MG63 (cell line): ENCODE measurements at places on chromosomes 2 and 18. TPM values are rescaled to one million over a fixed set of nuclear protein-coding genes. Genes with fewer than 3 reads are reported as not detected.

The COL5A2 gene
- total RNA-seq, result 488 and 513 TPM in 2 replicates

The CROCC2 gene
- not detected in 2 replicates for total RNA-seq

The UGT1A4 gene
- not detected in 2 replicates for total RNA-seq

The ZFP36L2 gene
- 9.6 and 19.7 TPM in 2 replicates for total RNA-seq

The SERPINB11 gene
- total RNA-seq, result not detected in 2 replicates

The NR4A2 gene
- total RNA-seq, result not detected in 2 replicates

The TMX3 gene
- total RNA-seq, result 32.7 and 41.5 TPM in 2 replicates

The CXCR4 gene
- total RNA-seq, result not detected in 2 replicates

The CFAP221 gene
- not detected in 2 replicates for total RNA-seq

The TMEM178A gene
- total RNA-seq, result not detected in 2 replicates

The ADRA2B gene
- total RNA-seq, result 0.03 TPM in 1 of 2 replicates, not detected in the other

The COL4A3 gene
- total RNA-seq, result 0.20 TPM in 1 of 2 replicates, not detected in the other

The CNRIP1 gene
- 28.5 and 33.4 TPM in 2 replicates for total RNA-seq

The SGO2 gene
- total RNA-seq, result 6.3 and 10.3 TPM in 2 replicates

The SCN3A gene
- 22.7 and 27.1 TPM in 2 replicates for total RNA-seq

The NEU4 gene
- total RNA-seq, result not detected in 2 replicates

The IL18RAP gene
- not detected in 2 replicates for total RNA-seq

The CHRNA1 gene
- not detected in 2 replicates for total RNA-seq

The ACTG2 gene
- not detected in 2 replicates for total RNA-seq

The DCDC2C gene
- not detected in 2 replicates for total RNA-seq
